Stimulated activated CD4-positive, alpha-beta T cell treated with anti-CD3 and anti-CD28 coated beads, Interleukin-1b, Interleukin-23, amount 100 ng/mL, for 1 hour (primary cell): ENCODE measurements at places on chromosomes 7 and 10.

GRCh38 chr7:95520136-95520535 is 34.4 kb downstream of the ASB4 start:
- DNase-seq = no peak

DNA sequence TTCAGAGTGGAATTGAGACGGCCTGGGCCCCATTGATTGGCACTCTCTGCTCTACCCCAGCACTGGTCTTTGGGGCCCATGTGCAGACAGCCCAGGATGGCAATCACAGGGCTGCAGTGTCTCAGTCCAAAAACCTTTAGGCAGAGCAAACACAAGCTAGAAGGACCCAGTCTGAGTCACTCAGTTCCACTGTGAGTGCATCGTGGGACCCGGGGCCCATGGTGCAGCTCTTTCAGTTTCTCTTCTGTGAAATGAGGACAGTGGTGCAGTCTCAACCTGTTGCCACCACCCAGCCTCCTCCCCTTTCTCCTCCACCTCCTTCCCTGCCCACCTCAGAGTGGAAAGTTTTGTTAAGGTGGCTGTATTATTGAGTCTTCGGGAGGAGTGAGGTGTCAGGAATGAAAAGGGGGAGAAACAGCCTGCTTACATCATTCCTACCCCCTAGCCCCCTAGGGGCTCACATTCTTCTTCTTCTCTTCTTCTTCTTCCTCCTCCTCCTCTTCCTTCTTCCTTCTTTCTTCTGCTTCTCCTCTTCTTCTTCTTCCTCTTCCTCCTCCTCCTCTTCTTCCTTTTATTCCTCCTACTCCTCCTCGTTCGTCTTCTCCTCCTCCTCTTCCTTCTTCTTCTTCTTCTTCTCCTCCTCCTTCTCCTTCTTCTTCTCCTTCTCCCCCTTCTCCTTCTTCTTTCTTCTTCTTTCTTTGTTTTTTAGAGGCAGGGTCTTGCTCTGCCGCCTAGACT is 19.5 kb upstream of the CARD11 start:
- peak; percentile 49 for DNase-seq

GRCh38 chr10:96290368-96291133 is 13.7 kb upstream of the DNTT start:
- no peak for DNase-seq

GRCh38 chr7:29765490-29765889 is 40.8 kb upstream of the WIPF3 start:
- DNase-seq = no peak

GRCh38 chr7:52719677-52720076 is 315.8 kb upstream of the POM121L12 start:
- no peak for DNase-seq

- no peak for DNase-seq
These were observed 487.9 kb upstream of the MKI67 start for GRCh38 chr10:128614016-128614605.

GRCh38 chr10:9636216-9636615 is 1381.5 kb upstream of the CELF2 start:
- DNase-seq = no peak

GRCh38 chr7:37285706-37286453 is 162.8 kb downstream of the ELMO1 start:
- no peak for DNase-seq
